ENCODE measurements at places on chromosomes 1 and 21.

GRCh38 chr1:43382027-43382779 is 7.4 kb downstream of the MED8 start:
- DNase-seq, result peak; percentile 87

- DNase-seq, result no peak
Measured at GRCh38 chr1:61330571-61330970, 248.2 kb downstream of the NFIA start.

- DNase-seq, result no peak
Measured at GRCh38 chr1:23869051-23869450, 961 bp upstream of the FUCA1 start.

- no peak for DNase-seq
Measured at GRCh38 chr1:189301235-189301634, 1176.4 kb downstream of the BRINP3 start.

DNA sequence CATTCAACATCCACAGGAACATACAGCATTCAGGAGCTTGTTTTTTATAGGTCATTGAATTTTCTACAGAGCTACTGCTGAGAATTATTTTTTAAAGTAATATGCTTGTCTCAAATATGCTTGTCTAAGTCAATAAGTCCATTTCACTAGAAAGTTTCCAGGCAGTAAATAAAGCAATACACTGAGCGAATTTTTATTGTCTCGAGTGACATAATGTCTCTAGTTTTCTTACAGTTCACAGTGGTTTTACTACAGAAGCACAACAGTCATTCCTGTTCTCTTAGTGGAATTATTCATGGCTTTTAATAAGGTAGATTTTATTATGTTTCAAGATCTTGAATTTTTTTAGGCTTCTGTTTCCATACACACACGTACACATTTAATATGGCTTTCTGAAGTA is 83.8 kb downstream of the HS2ST1 start:
- no peak for DNase-seq

DNA sequence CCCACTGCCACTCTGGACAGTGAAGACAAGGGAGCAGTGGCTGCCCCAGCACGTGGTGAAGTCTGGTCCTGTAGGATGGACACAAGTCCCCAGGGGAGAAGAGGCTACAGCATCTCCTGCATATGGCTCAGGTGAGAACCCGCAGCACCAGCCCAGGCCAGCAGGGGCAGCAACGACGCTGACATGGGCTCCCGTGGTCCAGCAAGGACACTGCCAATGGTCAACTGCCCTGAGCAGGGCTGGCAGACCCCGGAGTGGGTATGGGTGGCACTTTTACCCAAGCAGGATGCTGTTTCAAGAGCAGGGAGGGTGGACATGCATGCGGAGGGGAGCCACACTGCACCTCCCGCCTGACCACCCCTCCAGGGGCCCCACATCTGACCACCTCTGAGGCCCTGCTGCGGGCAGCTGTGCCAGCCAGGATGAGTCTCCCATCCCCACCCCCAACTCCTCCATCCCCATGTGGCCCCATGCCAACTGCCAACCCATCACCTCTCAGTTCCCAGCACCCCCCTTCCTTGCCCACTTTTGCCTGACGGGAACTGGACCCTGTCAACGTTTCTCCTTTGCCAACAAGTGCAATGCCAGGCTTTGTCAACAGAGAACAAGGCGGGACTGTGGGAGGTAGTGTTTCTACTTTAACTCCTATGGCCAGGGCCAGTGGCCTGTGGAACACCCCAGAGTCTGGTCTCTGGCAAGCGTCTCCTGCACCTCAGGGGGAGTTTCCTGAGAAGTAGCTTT is 8.6 kb downstream of the MORN1 start:
- peak; percentile 63 for DNase-seq

DNA sequence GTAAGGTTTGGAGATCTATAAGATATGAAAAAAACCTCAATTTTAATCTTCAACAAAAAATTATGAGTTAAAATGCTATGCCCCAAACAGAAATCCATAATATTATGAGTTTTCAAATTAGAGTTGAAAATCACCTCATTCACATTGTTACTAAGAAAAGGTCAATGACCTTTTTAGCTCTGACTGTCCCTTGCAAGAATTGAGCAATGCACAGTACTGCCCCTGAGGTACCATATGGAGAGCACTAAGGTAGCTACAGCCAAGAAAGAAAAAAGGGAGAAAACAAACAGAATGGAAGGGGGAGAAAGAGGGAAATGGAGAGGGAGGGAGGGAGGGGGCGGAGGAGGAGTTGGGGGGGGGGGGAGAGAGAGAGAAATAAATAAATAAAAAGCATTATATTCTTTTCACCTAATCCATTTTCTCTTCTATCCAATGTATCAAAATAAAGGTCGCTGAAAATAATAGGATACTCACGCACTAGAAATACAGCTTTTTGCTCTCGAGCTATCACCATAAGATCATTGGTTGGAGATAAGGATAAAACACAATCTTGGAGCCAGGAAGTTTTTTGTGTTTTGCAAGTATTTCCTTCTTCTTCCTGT is 58.8 kb downstream of the RAB3GAP2 start:
- no peak for DNase-seq

DNA sequence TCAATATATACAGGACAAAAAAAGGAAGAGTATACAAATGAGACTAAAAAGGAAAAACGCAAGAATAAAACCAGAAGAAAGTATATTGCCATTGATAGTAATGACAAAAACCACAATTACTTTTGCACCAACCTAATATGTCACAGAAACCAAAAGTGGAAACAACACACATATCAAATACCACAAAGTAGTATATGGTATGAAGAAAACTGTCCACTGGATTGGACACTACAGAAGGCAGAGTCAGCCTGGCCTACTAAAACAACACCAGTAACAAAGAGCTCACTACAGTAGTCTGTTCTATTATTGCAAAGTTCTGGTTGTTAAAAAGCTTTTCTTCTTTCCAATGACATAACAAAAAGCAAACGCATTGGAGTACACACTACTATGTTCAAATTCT is 17.7 kb downstream of the TESK2 start:
- no peak for DNase-seq

DNA sequence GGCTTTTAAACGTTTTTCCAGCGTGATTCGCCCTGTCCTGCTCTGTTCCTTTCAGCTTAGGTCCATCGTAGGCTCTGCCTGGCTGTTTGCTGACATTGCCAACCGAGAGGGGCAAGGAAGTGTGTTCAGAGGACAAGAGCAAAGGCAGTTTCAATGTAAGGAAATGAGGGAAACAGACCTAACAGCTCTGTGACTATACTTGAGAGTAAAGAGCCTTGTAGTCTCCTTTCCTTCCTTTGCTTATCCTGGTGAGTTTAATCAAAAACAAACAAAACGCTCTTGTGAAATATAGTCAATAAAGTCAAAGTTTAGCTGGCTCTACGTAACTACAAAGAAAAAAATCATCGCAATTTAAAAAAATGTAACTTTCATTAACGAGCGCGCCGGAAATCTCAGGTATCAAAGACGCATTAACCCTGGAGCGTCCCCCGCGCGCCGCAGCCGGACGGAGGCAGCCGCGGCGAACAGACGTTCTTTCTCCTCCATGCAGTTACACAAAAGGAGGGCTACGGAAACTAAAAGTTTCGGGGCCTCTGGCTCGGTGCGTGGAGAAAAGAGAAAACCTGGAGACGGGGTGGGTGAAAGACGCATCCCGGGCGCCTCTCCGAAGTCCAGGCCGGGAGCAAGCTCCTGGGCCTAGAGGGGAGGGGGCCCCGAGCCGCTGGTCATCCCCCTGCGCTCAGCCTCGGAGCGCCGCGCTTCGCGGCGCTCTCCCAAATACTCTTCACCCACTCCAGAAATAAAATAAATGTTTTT is 617 bp upstream of the ADGRL2 start:
- DNase-seq, result peak; percentile 86

- peak; percentile 76 for DNase-seq
Measured at GRCh38 chr1:99645699-99646531, at the start of gene PALMD. Gene PALMD (plus strand): TSS chr1:99646113. CDS start chr1:99646318, 205 bp downstream.

- peak; percentile 97 for DNase-seq
Measured at GRCh38 chr1:206674745-206675175, 9.9 kb upstream of the MAPKAPK2 start.

DNA sequence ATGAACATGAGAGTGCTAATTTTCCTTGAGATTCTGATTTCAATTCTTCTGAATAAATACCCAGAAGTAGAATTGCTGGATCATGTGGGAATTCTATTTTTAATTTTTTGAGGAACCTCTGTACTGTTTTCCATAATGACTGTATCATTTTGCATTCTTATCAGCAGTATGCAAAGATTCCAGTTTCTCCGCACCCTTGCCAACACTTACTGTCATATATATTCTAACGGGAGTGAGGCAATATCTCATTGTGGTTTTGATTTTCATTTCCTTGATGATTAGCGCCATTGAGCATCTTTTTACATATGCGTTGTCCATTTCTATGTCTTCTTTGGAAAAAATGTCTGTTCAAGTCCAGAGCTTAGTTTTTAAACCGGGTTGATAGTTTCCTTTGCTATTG is 33.2 kb downstream of the VCAM1 start:
- no peak for DNase-seq

DNA sequence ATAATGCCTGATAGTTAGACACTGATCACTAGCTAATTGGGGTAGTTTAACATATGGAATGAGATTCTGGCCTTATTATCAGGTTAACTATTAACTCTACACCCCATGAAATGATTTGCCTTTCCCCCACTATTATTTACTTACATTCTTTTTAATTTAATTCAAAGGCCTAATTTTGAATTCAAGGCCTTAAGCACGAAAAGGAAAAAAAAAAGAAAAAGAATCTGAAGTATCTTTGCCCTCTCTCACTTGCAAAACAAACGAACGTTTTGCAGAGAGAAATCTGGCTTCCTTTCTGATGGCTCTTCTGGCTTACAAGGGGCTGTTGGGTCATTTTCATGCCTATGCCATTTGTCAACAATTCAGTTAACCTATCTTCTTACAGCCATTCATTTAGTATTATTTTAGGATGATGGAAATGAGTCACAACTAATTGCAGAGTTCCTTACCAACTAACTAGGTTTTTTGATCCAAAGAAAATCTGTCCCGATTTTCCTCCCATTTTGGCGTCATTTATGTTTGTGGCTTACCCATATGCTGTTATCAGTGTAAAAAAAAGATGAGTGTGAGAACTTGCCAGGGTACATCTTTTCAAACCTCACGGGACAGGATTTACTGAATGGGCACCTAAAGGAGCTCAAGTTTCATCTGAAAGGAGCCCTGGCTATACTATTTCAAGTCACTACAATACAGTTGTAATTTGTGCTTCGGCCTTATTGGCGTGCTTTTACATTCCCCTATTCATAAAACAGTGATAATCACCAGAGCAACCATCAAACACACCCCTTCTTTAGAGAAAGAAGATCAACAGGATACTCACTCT is 1.9 kb upstream of the ERRFI1 start:
- DNase-seq, result peak; percentile 38

GRCh38 chr1:203521074-203521794 is 27.3 kb downstream of the OPTC start:
- peak; percentile 28 for DNase-seq

- peak; percentile 73 for DNase-seq
Measured at GRCh38 chr1:154621875-154622274, 13.9 kb upstream of the ADAR start.

DNA sequence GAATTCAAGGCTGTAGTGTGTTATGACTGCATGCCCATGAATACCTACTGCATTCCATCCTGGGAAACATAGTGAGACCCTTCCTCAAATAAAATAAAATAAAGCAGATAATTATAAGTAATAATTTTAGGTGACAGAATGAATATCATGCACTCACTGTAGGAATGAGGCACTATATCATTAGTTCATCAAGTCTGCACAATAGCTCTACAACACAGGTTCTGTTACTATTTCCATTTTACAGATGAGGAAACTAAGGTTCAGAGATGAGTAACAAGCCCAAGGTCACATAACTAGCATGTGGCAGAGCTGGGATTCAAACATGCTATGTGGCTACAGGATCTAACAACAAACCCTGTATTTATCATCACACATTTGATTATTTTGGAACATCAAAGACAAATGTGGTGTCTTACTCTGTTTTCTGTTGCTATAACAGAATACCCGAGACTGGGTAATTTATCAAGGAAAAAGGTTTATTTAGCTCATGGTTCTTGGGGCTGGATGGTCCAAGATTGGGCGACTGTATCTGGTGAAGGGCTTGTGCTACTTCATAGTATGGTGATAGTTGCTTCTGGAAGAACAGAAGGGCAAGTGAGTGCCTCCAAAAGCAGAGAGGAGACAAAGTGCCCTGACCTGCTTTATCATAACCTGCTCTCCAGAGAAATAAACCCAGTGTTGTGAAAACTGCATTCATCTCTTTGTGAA is 4.8 kb upstream of the ZNF691 start:
- no peak for DNase-seq

DNA sequence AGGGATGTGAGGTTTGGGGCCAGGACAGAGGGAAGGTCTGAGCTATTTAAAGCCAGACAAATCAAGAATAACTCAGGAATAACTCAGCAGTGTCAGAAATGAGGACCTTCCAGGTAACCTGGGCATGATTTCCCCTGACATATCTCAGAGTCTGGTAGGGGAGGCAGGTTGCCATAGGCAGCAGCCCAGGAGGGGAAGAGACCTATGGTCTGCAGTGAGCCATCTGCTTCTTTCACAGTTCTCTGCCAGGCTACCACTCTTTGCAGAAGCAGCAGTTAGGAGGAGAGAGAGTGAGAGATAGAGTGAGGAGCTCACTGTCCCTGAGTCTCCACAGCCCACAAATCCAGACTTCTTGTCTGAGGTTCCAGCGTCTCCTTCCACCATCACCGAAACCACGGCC is 6.3 kb upstream of the VSIG8 start:
- no peak for DNase-seq

- DNase-seq, result no peak
Measured at GRCh38 chr1:159067699-159068621, 8.6 kb downstream of the AIM2 start.

DNA sequence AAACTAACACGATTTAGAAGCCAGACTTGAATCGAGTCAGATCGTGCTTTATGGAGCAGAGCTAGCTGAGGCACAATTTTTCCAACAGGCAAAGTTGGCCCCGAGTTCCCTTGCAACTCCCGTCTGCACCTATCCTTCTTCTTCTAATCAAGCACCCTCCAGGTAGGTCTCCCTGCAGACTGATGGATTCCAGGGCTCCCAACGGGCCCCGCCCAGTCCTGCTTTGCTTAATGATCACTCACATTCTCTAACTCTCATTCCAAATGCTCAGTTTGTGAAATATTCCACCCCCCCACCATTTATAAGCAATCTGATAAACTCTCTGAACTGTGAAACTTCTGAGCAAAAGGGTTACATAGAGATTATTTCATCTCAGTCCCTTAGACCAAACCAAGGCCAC is 119.6 kb downstream of the SLC30A10 start:
- no peak for DNase-seq

GRCh38 chr1:16165548-16165947 is 9.7 kb upstream of the EPHA2 start:
- no peak for DNase-seq

GRCh38 chr1:202034683-202035462 is 24.5 kb downstream of the ELF3 start:
- peak; percentile 97 for DNase-seq

GRCh38 chr1:58979086-58979485 is 195.2 kb upstream of the JUN start:
- DNase-seq, result no peak

DNA sequence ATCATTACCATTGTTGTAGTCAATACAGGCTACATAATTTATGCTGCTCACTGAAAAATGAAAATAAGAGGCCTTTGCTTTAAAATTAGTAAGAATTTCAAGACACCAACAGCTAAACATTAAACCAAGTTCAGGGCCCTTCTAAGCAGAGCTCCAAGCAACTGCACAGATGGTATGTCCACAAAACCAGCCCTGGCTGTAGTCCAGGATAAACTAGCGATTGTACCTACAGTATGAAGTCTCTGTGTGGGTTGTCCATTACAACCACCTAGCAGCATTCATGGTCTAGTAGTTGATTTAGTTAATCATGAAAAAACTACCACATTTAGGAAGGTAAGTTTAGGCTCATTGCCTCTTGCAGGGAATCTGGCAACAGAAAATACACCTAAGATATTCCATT is 35.3 kb downstream of the CLCA4 start:
- no peak for DNase-seq

All from SJCRH30 (cell line).